CD4-positive, alpha-beta T cell treated with Interleukin-21 for 1 hour (primary cell): ENCODE measurements at places on chromosomes 1 and 21.

GRCh38 chr1:80221319-80221718 lies 1214.8 kb upstream of the ADGRL4 start:
- DNase-seq, result no peak

GRCh38 chr1:88140325-88140724 lies 543.7 kb upstream of the PKN2 start:
- no peak for DNase-seq

DNA sequence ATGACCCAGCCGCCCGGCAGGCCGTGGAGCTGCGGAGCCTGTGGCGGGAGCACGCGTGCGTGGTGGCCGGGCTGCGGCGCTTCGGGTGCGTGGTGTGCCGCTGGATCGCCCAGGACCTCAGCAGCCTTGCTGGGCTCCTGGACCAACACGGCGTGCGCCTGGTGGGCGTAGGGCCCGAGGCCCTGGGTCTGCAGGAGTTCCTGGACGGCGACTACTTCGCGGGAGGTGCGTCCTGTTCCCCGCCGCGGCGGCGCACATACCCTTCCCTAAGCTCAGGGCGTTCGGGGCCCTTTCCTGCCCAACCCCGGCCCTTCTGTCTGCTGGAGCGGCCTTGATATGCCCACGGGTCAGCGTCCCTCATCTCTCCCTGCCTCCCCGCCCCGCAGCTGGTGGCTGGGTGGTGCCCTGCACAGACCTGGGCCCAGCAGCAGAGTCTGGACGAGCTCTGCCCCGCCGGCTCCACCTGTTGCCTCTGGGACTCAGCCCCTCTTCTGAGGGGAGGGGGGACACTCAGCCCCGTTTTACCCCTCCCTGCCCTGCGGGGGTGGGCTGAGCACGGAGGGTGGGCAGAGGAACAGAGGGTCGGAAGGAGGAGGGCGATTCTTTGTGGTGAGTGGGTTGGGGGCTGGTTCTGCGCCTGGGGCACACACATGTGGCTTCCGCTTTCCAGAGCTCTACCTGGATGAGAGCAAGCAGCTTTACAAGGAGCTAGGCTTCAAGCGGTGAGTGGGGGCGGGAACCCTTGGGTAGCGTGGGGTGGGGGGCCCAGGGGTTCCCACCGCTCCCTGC lies 688 bp downstream of the PRXL2B start:
- DNase-seq, result no peak

- no peak for DNase-seq
These were observed 21.8 kb upstream of the POU3F1 start for GRCh38 chr1:38068220-38068979.

DNA sequence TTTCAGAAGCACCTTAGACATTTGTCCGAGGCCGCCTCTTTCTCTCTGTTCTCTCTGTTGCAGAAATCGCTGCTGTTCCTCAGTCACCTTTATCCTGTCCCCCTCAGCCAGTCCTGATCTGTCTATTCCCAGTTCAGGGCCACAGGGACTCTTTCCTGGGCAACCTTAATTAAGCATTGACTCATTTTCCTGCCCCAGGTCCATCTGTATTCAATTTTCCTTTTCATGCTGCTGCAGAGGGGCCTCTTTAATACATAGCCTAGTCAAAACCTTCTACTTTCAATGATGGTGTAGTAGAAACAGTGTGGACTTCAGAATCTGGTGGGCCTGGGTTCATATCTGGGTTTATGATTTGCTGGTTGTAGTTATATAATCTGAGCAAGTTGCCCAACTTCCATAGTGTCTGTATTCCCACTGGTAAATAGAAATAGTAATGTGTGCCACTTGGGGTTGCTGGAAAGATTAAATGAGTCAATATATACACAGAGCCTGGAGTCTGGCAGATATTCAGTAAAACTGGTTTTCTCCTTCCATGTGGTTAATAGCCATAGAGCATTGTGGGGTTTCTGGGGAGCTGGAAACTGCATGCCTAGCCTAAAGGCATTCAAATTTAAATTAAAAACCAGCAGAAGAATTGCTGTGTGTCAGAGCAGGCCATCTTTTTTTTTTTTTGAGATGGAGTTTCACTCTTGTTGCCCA lies 4.5 kb downstream of the TRAF5 start:
- no peak for DNase-seq

- DNase-seq, result no peak
These were observed 53.8 kb upstream of the TARDBP start for GRCh38 chr1:10958614-10959013.

DNA sequence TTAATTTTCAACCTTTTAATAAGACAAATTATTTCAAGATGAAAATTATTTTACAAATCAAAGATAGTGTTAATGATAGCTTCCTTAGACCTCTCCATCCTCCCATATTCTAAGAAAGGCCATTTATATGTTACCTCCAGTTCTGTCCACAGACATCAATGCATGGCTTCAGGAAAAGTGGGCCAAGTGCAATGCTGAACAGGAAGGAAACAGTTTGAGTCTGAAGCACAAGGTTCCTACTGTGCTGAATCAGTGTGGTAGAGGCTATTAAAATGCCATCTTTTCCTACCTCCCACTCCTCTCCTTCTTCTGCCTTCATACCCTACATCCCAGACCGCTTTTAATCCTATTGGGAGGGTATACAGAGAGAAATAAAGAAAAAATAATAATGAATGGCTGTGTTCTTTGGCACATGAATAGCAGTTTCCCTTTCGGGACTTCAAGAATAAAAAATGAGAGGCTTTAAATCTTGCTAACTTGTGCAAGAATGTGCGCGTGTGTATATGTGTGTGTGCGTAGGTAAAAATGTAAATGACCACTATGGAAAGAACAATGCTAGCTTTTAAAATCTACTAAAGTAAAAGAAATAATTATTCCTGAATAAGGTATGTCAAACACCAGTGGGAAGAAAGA lies 62.6 kb upstream of the C1orf105 start:
- DNase-seq, result no peak

DNA sequence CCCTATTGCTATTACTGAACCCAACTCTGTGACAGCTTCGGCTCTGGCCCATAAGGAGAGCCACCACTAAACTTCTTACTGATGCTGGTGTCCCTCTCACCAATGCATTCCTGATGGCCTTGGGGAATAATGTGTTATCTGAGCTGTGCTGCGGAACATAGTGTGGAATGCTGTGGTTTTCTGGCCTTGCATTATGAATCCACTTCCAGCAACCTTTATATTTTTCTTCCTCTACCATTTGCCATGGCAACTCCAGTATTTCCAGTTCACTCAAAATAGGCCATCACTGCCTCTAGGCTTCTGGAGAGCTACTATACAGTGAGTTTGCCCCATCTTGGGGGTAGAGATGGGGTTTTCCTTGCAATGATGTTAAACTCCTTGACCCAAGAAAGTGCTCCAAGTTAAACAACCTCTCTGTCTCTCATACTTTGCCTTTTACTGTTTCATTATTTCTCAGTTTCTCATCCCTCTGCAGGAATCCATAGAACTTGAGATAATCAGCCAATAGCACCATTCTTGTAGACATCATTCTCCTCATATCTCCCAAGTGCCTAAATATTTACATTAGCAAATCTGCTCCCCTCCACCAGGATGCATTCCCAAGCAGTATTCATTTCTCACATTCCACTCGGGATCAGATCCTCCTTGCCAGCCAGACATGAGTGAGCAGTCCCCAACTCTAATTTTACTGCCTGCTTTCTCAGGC lies 11.1 kb upstream of the RAVER2 start:
- no peak for DNase-seq

DNA sequence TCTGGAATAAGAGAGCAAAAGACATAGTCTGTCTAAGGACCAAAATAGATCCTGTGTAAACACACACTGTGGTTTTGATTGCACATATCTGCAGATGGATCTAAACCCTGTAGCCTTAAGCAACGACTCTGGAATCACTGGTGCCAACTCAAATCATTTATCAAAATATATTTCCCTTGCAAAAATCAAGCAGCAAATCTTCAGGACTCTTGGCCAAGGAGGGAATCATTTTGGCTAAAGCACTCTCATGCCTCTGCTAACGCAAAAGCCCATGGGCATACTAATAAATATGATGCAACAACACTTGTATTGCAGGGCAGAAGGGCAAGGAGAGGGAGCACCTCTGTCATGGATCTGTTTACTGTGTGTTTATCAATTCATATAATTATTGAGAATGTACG lies 155.4 kb upstream of the DUSP10 start:
- no peak for DNase-seq

GRCh38 chr1:61190618-61191432 lies 108.5 kb downstream of the NFIA start:
- no peak for DNase-seq

- DNase-seq, result no peak
These were observed 89.6 kb downstream of the AK5 start for GRCh38 chr1:77371396-77371795.

- no peak for DNase-seq
These were observed 23.4 kb upstream of the ARHGAP29 start for GRCh38 chr1:94260635-94261387.

DNA sequence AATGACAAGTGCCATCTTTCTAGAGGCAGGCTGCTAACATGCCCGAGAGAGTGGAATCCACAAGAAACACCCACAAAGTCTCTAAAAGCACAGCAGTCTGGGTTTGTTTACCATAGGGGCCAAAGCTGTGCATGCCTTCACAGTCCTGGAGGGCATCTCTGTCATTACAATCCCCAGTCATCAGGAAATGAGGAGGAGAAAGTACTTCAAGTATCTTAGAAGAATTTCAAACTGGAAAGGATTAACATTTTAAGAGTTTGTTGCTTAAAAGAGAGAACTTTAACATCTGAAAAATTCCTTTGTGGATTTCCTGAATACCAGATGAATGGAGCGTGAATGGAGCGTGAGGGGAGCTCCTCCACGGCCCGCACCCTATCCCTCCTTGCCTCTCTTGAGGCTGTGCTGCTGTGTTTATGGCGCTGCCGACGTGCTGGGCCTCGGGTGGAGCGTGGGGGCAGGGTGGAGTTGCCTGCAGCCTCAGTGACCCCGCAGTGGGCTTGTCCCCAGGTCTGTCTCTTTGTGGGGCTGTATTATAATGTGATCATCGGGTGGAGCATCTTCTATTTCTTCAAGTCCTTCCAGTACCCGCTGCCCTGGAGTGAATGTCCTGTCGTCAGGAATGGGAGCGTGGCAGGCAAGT lies 23.3 kb downstream of the SLC6A17 start:
- no peak for DNase-seq

- no peak for DNase-seq
These were observed 1.5 kb downstream of the CA6 start for GRCh38 chr1:8947127-8947691.

- no peak for DNase-seq
These were observed 18.1 kb upstream of the ZBTB8A start for GRCh38 chr1:32521165-32521564.

DNA sequence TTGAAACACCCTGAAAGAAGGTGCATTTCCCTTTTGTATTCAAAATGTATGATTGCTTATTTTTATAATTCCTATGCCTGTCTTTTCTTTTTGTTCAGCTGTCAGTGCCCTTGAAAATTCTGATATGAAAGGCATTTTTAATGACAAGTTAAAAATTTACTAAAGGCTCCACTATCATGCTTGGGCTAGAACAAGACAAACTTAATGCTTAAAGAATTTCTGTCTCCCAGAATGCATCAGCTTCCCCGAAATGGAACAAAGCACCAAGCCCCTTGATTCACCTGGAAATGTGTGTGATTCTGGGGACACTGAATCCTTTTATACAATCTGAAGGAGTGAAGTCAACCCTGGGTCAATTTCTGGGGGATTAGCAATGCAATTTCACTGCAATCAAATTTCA lies 457.5 kb downstream of the LMO4 start:
- no peak for DNase-seq

DNA sequence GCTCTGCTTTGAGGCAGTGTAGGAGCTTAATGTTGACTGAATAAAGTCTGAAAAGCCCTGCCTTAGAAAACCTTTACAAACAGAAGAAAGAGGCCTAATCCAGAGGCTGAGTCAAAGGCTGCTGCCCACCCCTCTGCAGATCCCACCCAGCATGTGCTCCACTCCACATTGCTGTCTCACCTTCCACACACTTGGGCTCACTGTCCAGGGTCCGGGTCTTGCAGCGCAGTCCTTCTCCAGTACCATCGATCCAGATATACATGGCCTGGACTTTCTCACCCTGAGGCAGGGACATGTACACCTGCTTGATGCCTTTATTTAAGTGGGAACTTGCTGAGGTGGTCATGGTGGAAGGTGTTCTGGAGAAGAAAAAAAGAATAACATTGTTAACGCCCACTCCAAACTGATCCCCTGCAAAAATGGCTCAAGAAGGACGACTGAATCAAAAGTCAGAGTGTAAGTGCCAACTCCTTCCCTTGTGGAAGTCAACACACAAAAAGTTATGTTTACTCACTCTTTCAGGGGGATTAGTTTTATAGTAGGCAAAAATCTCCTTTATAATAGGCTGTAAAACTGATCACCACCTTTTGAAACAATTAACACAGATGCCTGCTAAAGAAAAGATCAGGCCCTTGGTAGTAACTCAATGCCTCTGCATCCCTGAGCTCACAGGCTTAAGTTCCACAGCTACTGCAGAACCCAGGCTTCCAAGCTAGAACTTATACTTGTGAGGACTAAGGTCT lies 3.0 kb downstream of the GLUL start:
- no peak for DNase-seq

DNA sequence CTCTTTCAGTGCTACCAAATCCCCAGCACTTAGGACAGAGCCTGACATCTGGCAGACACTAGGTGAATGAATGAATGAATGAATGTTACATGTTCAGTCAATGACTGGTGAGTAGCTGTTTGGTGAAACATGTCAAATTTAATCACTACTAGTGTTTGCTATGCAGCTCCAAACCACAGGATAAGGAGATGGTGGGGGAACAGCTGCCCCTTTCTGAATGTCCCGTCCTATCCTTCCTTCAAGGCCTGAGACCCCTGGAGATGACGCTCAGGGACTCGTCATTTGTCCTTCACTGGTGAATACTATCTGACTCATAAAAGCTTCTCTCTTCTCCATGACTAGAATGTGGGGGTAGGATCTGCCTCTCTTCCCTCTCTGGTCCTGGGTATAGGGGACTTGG lies 175.4 kb downstream of the HIVEP3 start:
- DNase-seq, result no peak

DNA sequence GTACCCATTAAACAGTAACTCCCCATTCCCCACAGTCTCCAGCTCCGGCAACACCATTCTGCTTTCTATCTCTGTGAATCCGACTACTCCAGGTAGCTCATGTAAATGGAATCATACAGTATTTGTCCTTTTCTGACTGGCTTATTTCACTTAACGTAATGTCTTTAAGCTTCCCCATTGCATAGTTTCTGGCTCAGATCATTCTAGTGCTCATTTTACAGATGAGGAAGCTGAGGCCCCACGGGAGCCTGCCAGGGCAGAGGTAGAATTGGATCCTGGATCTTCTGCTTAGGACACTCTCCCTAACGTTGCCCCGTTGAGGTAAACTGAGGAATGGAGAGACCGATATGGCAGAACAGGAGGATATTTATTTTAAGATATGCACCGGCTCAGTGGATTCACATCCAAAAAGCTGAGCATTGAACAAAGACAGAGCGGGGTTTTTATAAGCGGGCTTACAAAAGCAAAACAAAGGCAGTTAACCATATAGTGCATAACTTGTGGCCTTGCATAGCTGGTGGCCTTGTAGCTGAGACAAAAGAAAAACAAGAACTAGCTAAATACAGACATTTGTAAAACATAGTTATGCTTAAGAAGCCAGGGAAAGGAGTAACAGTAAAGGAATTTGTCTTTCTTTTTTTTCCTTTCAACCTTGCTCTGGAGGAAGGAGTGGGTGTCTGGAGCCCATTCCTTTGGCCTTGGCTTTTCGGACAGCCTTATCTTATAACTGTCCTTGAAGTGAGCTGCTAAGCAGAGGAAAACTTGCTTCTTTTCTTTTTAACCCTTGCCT lies 15.3 kb upstream of the KLHDC8A start:
- no peak for DNase-seq
